ENCODE measurements at places on chromosomes 13 and 19. TPM values are rescaled to one million over a fixed set of nuclear protein-coding genes. Genes with fewer than 3 reads are reported as not detected.

Gene PSG6
- not detected for total RNA-seq

Gene ZNF135
- total RNA-seq: 8.0 TPM

Gene ZNF98
- total RNA-seq: not detected

Gene SBSN
- total RNA-seq: 0.65 TPM

Gene NXNL1
- total RNA-seq: not detected

Gene ANKLE1
- total RNA-seq: not detected

Gene ZNF83
- 50.4 TPM for total RNA-seq

Gene ATXN8OS
- not detected for total RNA-seq

Gene MEIS3
- total RNA-seq: 51.6 TPM

Gene ZSWIM4
- total RNA-seq: 8.4 TPM

Measured in hair follicle dermal papilla cell (primary cell).